ENCODE measurements at places on chromosomes 6 and 20. TPM values are rescaled to one million over a fixed set of nuclear protein-coding genes. Genes with fewer than 3 reads are reported as not detected.

Gene PIGU
- total RNA-seq: 6.4 TPM

Gene CHRNA4
- not detected for total RNA-seq

Gene CASS4
- 14.9 TPM for total RNA-seq

Gene HLA-DQB2
- total RNA-seq: not detected

Gene LGSN
- total RNA-seq: under 0.01 TPM

Gene ZC2HC1B
- not detected for total RNA-seq

GRCh38 chr6:160429620-160429895 is 81.4 kb downstream of the SLC22A3 start:
- H3K27ac ChIP-seq: no peak overlapping the region
- no peak overlapping the region for H3K4me3 ChIP-seq
- no peak for DNase-seq
- no peaks in the 10 kb centered on the region for H3K36me3 ChIP-seq

DNA sequence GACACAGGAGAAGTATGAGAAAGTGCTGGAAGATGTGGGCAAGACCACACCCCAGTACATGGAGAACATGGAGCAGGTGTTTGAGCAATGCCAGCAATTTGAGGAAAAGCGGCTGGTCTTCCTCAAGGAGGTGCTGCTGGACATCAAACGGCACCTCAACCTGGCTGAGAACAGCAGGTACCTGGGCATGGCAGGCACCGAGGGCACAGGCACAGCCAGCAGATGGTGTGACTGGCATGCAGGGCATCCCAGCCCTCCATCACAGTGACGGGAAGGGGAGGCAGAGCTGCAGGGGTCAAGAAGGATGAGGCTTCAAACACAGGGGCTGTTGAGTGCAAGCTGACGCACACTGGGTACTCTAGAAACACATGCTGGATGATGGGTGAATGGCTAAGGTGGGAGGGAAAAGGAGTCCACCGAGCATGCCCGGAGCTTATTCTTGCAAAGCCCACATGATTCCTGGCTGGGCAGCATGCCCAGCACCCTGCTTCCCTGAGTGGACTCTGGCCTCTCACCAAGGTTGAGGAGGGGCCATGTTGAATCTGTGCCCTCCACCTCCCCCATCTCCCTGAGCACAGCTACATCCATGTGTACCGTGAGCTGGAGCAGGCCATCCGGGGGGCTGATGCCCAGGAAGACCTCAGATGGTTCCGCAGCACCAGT is 26.3 kb downstream of the SPDEF start:
- no peak for DNase-seq
- no peaks in the 10 kb centered on the region for H3K4me1 ChIP-seq
- H3K36me3 ChIP-seq: no peaks in the 10 kb centered on the region
- H3K27ac ChIP-seq: no peak overlapping the region
- no peak overlapping the region for H3K4me3 ChIP-seq
- H3K27me3 ChIP-seq: peaks cover 8% of the 10 kb centered on the region

GRCh38 chr20:23386304-23387117 is 24.5 kb downstream of the GZF1 start:
- no peak overlapping the region for H3K4me3 ChIP-seq
- H3K4me1 ChIP-seq: no peaks in the 10 kb centered on the region
- no peak overlapping the region for H3K27ac ChIP-seq
- DNase-seq: no peak

DNA sequence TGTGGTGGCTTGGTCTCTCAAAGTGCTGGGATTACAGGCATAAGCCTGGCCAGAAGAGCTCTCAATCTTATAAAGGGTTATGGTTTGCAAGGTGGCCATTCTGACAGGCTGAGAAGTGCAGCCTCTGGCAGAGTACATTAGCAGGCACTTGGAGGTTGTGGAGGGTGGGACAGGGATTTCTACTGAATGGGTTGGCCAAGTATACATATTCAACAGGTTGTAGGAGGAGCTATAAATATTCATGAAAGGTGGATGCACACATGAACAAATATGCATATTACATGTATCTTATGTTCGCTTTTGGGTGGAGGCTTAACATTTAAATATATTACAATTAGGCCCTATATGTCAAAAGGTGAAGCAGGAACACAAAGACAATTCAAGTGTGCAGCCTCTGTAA is 20.0 kb upstream of the KCNK5 start:
- no peaks in the 10 kb centered on the region for H3K4me1 ChIP-seq
- H3K27me3 ChIP-seq: no peaks in the 10 kb centered on the region
- H3K4me3 ChIP-seq: no peak overlapping the region
- H3K27ac ChIP-seq: no peak overlapping the region

DNA sequence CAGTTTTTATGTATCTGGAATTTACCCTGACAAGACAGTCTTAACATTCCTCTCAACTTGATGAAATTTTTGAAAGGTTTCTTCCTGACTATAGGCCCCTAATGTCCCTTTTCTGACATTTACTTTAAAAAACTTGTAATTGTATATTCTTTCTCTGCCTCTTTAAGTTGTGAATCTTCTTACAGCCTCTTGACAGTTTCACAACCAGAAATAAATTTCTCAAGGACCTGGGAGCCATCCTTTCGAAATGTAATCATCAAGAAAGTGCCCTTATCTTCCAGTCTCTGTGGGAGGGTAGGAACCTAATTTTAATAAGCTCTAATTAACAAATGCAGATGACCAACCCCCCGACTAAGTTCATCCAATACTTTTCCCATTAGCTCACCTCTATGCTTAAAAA is 403.6 kb upstream of the GJE1 start:
- H3K27me3 ChIP-seq: no peaks in the 10 kb centered on the region
- no peaks in the 10 kb centered on the region for H3K4me1 ChIP-seq
- H3K27ac ChIP-seq: no peak overlapping the region
- no peaks in the 10 kb centered on the region for H3K36me3 ChIP-seq
- no peak for DNase-seq

GRCh38 chr20:1291191-1291741 is 25.2 kb downstream of the SNPH start:
- no peaks in the 10 kb centered on the region for H3K4me1 ChIP-seq
- no peak overlapping the region for H3K4me3 ChIP-seq
- H3K27me3 ChIP-seq: no peaks in the 10 kb centered on the region
- H3K27ac ChIP-seq: no peak overlapping the region

DNA sequence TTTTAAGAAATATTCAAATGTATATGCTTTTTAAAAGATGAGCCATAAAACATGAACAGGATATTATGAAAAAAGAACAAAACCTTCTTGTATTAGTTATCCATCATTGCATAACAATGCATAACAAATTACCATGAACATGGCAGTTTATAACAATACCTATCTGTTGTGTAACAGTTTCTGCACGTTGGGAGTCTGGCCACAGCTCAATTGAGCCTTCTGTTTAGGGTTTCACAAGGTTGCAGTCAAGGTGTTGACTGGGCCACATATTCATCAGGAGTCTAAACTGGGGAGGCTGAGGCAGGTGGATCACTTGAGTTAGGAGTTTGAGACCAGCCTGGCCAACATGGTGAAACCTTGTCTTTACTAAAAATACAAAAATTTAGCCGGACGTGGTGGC is 149.4 kb upstream of the SMLR1 start:
- H3K36me3 ChIP-seq: no peaks in the 10 kb centered on the region
- no peak overlapping the region for H3K27ac ChIP-seq
- DNase-seq: no peak
- peaks cover 6% of the 10 kb centered on the region for H3K4me1 ChIP-seq
- no peak overlapping the region for H3K4me3 ChIP-seq

- peaks cover 7% of the 10 kb centered on the region for H3K4me1 ChIP-seq
- peaks cover 3% of the 10 kb centered on the region for H3K27me3 ChIP-seq
- no peak overlapping the region for H3K27ac ChIP-seq
- no peaks in the 10 kb centered on the region for H3K36me3 ChIP-seq
These were observed 163.3 kb downstream of the VEGFA start for GRCh38 chr6:43933148-43933885.

- H3K27me3 ChIP-seq: no peaks in the 10 kb centered on the region
- H3K36me3 ChIP-seq: no peaks in the 10 kb centered on the region
- peak overlapping the region; percentile 58 for H3K27ac ChIP-seq
- H3K4me1 ChIP-seq: peaks cover 2% of the 10 kb centered on the region
These were observed 384 bp upstream of the MANEA start for GRCh38 chr6:95576998-95577303.

DNA sequence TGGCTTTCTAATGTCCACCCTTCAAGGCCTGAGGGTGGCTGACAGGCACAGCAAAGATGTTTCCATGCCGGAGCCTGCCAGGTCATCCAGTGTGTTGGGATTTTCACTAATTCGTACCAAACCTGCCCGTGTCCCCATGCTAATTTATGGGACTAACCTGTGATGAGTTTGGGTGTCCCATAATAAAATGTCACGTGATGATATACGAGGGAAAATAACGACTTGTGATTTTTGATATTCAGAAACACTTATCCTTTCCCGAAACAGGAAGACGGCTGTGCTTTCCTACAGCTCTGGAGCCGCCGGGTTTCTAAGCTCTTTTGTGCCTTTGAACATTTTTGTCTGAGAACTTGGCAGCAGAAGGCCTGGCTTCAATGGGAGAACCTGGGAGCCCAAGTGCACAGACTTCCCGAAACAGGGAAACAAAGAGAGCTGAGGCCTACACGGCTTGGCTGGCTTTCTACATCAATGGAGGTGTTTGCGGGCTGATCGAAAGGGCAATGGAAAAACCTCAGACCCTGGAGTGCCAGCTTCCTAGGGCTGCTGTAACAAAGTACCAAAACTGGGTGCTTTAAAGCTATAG is 171.9 kb upstream of the JARID2 start:
- H3K36me3 ChIP-seq: no peaks in the 10 kb centered on the region
- no peaks in the 10 kb centered on the region for H3K27me3 ChIP-seq
- DNase-seq: no peak
- no peaks in the 10 kb centered on the region for H3K4me1 ChIP-seq

- peak; percentile 27 for DNase-seq
- H3K4me1 ChIP-seq: peaks cover 7% of the 10 kb centered on the region
- H3K27ac ChIP-seq: peak overlapping the region; percentile 87
- H3K27me3 ChIP-seq: no peaks in the 10 kb centered on the region
- H3K36me3 ChIP-seq: no peaks in the 10 kb centered on the region
- peak overlapping the region; percentile 91 for H3K4me3 ChIP-seq
These were observed 2.4 kb downstream of the AMD1 start for GRCh38 chr6:110876806-110877564.

DNA sequence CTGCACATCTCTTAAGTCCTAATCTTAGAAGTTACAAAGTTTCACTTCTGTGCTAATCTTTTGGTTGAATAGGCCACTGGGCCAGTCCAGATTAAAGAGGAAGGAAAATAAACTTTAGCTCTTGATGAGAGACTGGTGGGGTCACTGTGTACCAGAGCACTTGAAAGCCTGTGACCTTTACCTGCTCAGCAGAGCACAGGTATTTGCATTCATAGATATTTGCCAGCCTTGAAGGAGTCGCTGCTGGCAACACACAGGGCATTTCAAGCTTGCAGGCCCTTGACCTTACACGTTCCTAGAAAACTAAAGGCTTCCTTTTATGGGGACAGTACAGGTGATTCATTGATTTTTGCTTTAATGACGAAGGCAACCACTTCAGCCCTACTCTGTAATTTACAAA is 108.4 kb upstream of the SLC22A23 start:
- no peak for DNase-seq
- no peaks in the 10 kb centered on the region for H3K36me3 ChIP-seq
- no peak overlapping the region for H3K27ac ChIP-seq
- H3K4me3 ChIP-seq: no peak overlapping the region
- peaks cover 2% of the 10 kb centered on the region for H3K4me1 ChIP-seq
